G401 (cell line): ENCODE measurements at places on chromosomes 5 and 9. TPM values are rescaled to one million over a fixed set of nuclear protein-coding genes. Genes with fewer than 3 reads are reported as not detected.

- DNase-seq: no peak
These were observed 1.5 kb downstream of the FBN2 start for GRCh38 chr5:128536254-128537220.

DNA sequence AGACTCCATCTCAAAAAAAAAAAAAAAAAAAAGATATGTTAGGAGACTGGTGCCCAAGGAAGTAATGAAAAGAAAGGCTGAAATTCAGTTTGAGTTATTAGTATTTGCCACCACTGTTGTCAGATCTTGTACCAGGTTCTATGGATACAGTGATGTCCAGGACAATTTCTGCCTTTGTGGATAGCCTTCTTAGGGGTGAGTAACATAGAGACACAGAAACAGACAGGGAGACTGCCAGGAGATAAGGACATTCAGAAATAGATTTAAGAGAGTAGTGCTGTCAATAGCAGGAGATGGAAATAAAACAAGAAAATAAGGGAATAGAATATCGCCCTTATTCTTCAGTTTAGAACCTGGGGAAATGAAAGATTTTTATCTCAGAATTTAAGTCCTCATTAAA lies 6.3 kb upstream of the SPINK14 start:
- no peak for DNase-seq

DNA sequence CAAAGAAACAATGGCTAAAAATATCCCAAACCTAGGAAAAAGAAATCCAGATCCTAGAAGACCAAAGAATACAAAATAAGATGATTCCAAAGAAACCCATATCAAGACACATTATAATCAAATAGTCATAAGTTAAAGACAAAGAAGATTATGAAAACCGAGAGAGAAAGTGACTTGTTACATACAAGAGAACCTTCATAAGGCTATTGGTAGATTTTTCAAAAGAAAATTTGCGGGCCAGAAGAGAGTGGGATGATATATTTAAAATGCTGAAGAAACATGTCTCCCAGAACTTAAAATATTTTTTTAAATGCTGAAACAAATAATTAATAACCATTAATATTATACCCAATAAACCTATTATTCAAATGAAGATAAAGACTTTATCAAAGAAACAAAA lies 687.3 kb downstream of the TLE4 start:
- DNase-seq: no peak

GRCh38 chr5:107687937-107688336 lies 17.2 kb upstream of the EFNA5 start:
- no peak for DNase-seq

- DNase-seq: no peak
These were observed 6.6 kb upstream of the ERBIN start for GRCh38 chr5:65919773-65920172.

GRCh38 chr9:12584656-12585522 lies 108.3 kb upstream of the TYRP1 start:
- DNase-seq: no peak

DNA sequence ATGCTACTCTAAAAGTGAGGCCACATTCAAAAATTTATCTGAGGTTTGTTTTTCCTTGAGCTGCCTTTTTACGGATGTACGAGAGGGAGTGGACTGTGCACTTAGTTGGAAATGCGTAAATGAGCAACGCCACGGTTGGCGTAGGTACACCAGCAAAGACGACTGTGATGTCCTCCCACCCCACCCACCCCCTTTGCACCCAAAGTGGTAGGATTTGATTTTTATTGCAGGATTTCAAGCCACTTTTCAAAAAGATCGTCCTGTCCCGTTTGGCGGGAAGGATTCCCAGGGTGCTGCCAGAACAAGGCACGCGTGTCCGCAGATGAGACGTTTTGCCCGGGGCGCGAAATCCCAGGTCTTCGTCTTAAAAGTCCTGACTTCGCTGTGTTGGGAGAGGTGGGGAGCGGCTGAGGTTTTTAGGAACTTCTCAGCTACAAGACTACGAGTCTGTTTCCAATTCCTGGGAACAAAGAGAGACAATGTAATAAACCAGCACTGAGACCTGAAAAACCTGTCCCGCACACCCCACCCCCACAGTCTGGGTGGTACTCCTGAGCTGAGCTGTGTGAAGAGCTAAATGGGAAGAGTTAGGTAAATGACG lies 1.0 kb upstream of the TLE1 start:
- DNase-seq: peak; percentile 54

GRCh38 chr5:164341056-164341619 lies 835.7 kb downstream of the MAT2B start:
- no peak for DNase-seq

DNA sequence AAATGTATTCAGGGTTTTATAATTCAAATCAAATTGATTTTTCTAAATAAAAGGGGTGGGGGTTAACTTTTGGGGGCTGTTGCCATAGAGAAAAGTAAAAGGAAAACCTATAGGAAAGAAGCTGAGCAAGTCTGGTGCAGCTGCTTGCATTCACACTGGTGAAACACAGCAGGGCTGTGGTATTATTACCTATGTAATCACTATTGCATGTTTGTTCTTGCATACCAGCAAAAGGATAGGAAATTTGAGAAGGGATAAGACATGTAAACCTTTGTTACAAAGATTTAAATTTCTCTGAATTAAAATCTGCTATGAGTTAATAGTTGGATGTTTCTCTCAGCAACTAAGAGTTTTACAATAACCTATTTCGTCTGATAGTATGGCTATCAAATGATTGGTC lies 346.7 kb downstream of the EFNA5 start:
- DNase-seq: no peak

GRCh38 chr5:109558364-109558763 lies 131.4 kb upstream of the MAN2A1 start:
- no peak for DNase-seq

GRCh38 chr5:74250304-74251102 lies 390.0 kb downstream of the ENC1 start:
- DNase-seq: no peak

GRCh38 chr5:93831449-93831848 lies 90.0 kb upstream of the POU5F2 start:
- DNase-seq: no peak

- peak; percentile 8 for DNase-seq
These were observed 28.4 kb downstream of the PSAT1 start for GRCh38 chr9:78325343-78325742.

DNA sequence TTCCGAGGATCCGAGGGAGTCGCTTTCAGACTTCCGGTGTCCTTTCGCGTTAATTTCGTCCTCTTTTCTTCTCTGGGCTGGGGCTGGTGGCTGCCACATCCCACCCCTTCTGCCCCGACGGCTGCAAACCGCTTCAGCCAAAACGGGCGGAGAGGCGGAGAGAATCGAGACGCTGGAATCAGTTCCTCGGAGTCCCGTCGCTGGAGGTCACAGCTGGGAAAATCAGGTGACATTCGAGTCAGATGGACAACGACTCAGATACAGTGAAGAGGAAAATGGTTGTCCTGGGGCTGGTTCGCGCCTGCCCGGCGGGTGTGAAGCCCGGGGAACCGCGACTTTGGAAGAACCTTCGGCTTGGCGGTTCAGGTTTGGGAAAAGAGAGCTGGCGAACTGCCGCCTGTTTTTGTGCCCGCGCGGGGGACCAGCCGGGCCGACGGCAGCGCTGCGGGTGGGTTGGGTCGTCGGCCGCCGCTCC lies 8.9 kb upstream of the NKX2-5 start:
- DNase-seq: no peak

DNA sequence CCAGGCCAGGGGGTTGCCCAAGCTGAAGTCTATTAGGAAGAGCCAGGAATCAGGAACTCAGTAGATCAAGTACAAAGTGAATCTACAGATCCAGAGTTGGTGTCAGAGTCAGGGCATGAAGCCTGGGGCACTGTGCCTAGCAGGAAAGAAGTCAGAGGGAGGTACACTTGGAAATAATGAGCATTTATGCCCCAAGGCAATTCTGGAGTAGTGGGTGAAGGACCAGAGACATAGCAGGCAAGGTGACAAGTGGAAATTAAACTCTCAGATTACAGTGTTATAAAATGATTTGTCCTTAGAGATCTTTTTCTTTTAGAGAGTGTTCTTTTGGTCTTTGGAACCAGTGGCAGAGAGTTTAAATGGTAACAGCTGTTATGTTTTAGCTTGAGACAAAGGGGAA lies 138.0 kb downstream of the ADAMTSL1 start:
- DNase-seq: no peak

- DNase-seq: no peak
These were observed 98.9 kb downstream of the ACTL7B start for GRCh38 chr9:108756746-108757490.

DNA sequence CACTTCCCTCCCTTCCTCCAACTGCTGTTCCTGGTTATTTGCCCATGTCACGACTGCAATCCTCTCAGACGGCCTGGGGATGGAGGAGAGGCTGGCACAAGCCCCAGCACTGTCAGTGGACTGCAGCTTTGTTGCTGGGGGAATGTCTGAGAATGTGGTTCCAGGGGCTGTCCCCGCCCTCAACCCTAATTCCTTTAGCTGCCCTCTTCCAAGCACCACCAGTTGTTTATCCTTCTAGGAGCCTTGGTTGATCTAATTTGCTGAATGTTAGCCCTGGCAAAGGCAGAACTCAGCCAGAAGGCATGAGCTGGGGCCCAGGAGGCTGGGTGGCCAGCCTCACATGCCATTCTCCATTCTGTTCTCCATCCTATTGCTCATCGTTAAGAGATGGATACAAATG lies 51.6 kb downstream of the ADAM19 start:
- peak; percentile 37 for DNase-seq

GRCh38 chr5:156498226-156498980 lies 171.4 kb downstream of the SGCD start:
- DNase-seq: no peak

- no peak for DNase-seq
These were observed 444.2 kb downstream of the ACTL7B start for GRCh38 chr9:108411632-108412031.

GRCh38 chr9:35728041-35728971 lies 3.7 kb downstream of the TLN1 start:
- DNase-seq: no peak

- no peak for DNase-seq
These were observed 11.9 kb upstream of the DDX41 start for GRCh38 chr5:177528631-177529030.

DNA sequence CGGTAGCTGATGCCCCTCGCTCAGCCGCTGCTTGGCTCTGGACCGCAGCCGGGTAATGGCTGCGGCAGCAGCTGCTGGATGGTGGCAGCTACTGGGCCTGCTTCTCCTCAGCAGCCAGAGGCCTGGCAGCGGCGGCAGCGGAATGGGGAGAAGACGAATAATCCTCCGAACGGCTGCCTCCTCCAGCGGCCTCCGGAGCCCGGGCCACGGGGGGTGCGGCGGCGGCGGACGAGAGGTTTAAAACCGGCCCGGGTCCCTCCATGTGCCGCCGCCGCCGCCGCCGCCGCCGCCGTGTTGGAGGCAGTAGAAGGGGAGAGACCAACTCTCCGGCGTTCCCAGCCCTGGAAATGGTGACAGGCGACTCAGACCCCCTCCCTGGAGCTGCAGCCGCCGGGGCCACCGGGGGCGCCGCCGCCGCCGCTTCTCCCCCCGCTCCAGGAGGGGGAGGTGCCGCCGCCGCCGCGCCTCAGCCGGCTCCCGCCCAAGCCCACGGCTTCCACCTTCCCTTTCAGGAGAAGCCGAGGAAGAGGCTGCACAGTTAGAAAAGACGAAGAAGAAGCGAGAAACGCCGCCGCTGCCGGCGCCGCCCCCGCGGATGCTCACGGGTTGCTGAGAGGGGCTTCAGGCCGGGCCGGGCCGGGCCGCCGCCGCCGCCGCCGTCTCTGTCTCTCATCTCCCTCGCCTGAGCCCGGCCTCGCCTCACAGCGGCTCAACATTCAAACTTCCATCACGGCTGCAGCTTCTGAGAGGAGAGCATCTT lies 118.4 kb upstream of the PRSS3 start:
- DNase-seq: peak; percentile 71

DNA sequence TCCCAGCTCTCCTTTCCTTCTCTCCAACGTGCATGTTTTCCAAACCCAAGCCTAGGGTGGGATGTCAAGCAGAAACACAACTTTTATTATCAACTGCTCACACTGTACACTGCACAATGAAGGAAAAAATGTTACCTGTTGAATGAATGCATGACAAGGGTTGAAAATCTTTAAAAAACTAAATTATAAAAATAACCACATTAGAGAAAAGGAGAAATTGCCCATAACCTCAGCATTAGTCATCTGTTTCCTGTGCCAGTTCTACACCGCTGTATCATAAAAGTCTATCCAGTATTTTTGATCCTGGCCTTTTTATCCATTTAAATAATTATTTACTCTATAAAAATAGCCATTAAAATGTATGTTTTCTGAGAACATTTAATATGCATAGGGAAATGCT lies 101.1 kb downstream of the APBA1 start:
- no peak for DNase-seq

DNA sequence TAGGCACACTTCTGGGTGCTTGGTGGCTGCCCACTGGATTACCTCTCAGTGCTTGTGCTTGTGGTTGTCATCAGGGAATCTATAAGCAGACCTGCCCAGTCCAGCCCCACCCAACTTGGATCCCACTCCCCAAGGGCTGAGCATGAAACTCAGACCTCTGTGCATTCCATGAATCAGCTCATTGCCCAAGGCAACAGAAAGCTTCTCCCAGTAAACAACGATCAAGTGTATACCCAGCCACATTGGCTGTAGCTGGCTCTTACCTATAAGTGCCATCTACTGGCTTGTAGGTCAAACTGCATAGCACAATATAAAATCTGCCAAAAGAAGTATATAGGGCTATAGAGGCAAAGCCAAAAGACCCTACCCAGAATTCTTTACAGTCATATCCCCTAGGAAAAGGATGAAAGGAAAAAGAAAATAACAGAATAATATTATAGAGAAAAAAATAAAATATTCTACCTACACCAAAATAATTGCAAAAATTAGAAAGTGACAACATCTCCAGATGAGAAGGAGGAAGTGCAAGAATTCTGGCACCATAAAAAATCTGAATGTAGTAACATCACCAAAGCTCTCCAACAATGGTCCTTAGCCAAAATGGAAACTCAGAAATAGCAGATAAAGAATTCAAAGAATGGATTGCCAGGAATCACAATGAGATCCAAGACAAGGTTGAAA lies 321.0 kb upstream of the TRPC7 start:
- DNase-seq: peak; percentile 11

DNA sequence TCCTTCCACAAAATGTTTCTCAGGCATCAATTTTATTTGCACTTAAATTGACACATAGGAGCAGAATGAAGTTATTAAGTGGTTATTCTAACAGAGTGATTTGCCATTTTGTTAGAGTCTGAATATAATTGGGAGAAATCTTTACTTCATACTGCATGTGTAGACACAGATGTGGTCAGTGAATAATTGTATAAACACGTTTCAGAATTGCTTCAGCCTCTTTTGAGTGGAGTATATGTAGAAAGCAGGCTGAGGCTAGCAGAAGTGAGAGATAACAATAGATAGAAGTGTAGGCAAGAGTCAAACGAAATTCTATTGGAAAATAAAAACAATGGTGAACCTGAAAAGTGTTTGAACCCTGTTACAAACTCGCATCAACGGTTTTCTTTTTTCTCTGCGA lies 270.7 kb downstream of the TMEM167A start:
- no peak for DNase-seq

GRCh38 chr5:146878476-146879172 lies at the start of gene PPP2R2B:
Gene PPP2R2B (minus strand): TSS chr5:146878757.
- peak; percentile 57 for DNase-seq

Gene GRXCR2
- not detected in 2 replicates for total RNA-seq

Gene RNF183
- total RNA-seq: not detected in 2 replicates

Gene TRIP13
- 61.0 and 67.2 TPM in 2 replicates for total RNA-seq

Gene ANKRD55
- total RNA-seq: not detected in 2 replicates

Gene C1QTNF2
- not detected in 2 replicates for total RNA-seq

Gene GMCL2
- 0.03 TPM in 1 of 2 replicates, not detected in the other for total RNA-seq

Gene STK32A
- not detected in 2 replicates for total RNA-seq

Gene CD14
- not detected in 2 replicates for total RNA-seq

Gene HRH2
- total RNA-seq: not detected in 2 replicates
